ENCODE measurements at places on chromosomes 5 and 9.

DNA sequence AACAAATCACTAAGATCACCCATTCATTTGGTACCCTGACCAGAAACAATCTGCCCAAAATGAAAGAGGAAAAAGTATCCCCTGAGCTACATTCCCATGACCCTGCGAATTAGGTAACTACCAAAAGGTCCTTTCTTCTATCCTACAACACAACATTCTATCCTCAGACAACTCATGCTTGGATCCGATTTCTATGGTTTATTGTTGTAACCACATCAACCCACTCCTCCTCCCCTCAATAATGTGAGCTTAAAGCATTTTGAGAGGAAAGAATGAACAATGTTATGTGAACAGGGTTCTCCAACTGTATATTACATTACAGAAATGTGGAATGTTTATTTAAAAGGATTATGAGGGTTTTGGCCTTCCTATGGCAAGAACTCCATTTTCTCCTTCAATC is 4.0 kb downstream of the SLC35D2 start:
- no peak for DNase-seq

- DNase-seq, result peak; percentile 74
These were observed 133.9 kb downstream of the ESM1 start for GRCh38 chr5:54851449-54851848.

- no peak for DNase-seq
These were observed 1198.6 kb upstream of the ACO1 start for GRCh38 chr9:31185831-31186230.

GRCh38 chr9:136570916-136571315 is 25.1 kb upstream of the NOTCH1 start:
- no peak for DNase-seq

GRCh38 chr9:136014147-136014923 is 53.2 kb upstream of the UBAC1 start:
- DNase-seq, result no peak

DNA sequence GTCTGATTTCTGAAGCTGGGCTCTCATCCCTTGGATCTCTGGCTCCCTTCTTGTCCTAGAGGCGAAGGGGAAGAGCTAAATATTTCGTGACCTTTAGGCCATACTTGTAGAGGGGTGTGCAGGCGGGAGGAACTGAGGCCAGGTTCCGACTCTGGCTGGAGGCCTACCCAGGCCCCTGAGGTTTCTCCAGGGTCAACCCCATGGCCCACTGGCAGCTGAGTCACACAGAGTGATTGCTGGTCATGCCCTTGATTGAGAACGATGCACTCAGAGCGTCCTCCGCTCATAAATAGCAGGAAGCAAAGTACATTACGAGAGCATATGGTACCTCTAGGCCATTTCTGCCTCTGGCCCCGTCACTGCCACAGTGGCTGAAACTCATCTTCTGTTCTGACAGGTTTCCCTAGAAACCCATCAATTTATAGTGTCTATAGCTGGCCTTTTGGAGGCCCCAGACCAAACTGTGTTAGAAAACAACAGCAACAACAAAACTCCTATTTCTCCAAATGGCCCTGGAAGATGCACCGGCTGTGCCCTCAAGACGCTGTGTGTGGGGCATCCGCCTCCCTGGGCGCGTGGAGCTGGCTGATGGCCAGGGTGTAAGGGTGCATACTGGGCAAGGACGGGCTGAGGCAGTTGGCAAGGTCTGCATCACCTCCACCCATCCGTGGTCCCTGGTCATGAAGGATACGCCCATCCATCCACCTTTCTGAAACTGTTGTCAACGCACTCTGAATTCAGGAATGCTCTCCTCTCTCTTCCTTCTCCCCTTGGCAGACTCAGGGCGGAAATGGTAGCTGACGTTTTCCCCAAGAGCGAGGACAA is 32.9 kb upstream of the FCN1 start:
- DNase-seq, result no peak

- no peak for DNase-seq
These were observed 88.5 kb downstream of the NDFIP1 start for GRCh38 chr5:142197098-142197497.

GRCh38 chr5:150544611-150545219 is 36.8 kb downstream of the NDST1 start:
- peak; percentile 65 for DNase-seq

DNA sequence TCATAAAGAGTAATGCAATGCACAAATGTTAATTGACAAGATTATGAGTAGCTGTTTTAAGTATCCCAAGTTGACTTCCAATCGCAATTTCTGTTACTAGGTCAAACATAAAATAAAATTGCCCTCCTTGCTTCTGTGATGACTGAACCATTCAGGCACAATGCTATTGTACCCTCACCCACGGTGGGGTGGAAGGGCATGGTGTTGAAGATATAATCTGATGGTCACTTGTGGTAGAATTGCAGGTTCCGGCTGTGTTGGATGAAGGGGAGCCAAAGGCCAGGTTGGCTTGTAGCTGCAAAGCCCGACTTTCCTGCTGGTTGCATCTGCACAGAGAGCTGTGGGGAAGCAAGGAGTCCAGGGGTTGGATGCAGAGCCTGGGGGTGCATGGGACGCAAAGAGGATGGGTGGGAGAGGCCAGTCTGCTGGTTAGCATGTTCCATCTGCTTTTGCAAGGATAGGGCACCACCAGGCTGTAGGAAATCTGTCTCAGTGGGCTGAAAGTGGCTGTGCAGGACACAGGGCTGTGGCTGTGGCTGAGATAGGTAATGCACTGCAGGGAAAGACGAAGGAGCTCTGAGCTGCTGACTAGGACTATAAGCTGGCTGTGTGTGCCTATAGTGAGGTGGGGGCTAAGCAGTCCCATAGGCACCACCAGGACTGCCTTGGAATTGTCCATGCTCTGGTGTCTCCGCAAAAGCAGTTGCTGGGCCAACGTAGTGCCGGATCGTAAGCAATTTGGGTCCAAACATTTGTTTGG is 31.5 kb upstream of the PUM3 start:
- DNase-seq, result no peak

- no peak for DNase-seq
These were observed 56.5 kb downstream of the ADAMTS2 start for GRCh38 chr5:179288809-179289185.

DNA sequence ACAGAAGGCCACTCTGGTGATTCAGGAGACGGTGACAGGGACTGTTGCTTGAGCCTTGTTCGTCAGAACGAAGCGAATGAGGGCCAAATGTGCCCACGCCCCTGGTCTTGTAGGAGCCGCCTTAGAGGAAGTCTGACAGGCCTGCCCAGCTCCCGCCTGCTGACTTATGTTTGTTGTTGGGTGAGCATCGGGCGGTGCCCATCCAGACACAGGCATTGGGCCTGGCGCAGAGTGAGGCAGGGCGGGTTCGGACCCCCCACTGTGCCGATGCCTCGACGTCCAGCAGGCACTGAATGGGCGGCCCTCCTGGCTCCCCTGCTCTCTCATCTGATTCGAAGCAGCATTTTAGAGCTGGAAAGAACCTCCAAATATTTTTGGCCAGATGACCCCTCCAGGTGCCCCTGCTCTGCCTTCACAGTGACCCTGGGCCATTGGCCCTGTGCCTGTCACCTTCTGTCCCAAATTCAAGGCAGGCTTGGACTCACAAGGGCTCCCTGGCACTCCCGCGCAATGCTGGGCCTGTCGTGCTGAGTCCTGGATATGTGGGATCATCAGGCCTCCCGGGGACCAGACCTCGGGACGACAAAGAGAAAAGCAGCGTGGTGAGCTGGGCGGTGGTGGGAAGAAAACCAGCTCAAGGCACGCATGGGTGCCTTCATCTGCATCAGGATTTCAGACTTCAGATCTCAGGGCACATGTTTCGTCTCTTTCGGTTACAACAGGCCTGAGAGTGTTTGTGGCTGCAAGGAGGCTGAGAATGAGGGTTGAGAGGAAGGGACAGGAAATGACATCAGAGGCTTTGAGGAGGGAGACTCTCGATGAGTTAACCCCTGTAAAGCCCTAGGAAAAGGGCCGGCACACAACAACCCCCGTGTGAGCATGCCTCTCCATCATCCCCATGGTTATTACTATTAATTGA is 37.1 kb upstream of the OLFM1 start:
- no peak for DNase-seq

GRCh38 chr9:129402371-129402739 is 218.5 kb downstream of the C9orf50 start:
- DNase-seq, result peak; percentile 27

- no peak for DNase-seq
These were observed 36.0 kb downstream of the ADAM19 start for GRCh38 chr5:157539503-157540022.

- no peak for DNase-seq
These were observed 90.7 kb upstream of the MOCS2 start for GRCh38 chr5:53200306-53200705.

GRCh38 chr5:64789457-64789856 is 20.7 kb downstream of the CWC27 start:
- DNase-seq, result no peak

DNA sequence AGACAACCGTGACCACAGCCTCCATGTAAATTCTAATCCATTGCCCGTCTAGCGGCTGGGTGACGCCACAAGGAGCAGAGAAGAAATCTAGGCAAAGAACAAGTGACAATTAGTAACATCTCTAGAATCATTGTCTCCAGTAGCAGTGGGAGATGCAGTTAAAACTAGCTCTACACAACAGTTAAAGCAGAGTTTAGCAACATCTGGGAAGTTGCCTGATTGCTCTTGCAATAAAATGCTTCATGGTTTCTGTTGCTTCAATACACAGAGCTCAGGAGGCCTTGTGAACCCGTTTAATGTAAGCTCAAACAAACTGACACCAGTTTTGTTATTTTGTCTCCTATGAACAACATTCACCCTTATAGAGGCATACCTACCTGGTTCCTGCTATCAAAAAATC is 369.8 kb upstream of the PDE4D start:
- no peak for DNase-seq

DNA sequence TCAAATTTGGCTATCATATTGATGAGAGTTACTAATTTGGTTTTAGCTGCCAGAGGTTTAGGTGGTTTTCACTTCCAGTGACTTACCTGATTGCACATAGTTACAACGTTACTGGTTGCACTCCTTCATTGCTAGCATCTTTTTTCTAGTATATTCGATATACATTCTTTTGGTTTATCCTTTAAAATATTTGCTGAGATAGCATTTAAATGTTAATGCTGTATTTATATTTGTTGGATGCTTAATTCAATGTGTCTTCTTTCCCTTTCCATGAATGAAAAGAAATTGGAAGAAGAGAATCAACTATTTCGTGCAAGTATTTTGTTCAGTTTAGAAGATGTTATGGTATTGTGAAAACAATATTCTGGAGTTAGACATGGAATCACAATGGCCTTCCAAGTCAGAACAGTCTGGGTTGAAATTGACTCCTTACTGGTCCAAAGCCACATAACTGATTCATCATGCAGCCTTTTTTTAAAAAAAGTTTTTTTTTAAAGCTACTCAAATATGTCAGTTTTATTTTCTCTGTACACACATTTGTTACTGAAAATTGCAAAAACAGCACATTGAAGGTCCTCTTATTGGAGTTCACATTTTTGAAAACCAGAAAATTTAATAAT is 2.2 kb downstream of the SPIN1 start:
- DNase-seq, result no peak

- peak; percentile 100 for DNase-seq
These were observed at the start of gene TLE4 for GRCh38 chr9:79571309-79572031. Gene TLE4, plus strand, starts transcription at chr9:79571965. Its CDS starts 826 bp downstream, at chr9:79572791.

DNA sequence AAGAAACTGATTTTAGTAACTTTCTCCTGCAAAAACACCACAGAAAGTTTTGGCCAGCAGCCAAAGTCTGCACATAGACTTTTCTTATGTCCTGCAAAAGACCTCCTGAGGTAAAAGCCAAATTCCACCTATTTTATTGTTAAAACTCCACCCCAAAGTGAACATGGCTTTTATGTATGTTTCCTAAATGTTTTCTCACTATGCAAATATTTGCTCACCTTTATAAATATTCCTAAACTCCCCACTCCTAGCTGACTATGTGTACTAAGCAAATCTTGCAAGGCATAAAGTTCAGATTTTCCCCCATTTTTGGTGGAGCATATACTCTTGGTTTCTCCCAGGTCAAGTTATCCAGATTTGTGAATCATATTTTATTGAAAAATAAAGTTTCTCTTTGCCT is 446.2 kb downstream of the DNAH5 start:
- no peak for DNase-seq

DNA sequence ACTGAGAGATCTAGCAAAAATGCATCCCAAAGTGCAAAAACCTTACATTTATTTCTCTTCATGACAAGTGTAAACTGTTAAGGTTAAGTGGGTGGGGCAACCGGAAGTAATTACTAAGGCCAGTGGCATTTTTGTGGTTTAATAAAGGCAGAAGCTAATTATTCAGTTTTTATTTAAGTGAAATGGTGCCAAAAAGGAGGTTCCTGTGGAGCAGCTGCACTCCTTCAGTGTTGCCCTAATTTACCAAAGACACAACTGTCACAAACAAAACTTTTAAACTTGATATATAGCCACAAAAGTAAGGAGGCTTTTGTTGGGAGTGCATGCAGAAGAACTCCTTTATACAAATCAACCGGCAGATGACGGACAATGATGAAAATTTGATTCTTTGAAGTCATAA is 81.6 kb downstream of the NDUFS4 start:
- DNase-seq, result no peak

GRCh38 chr9:97866300-97866699 is 13.3 kb downstream of the FOXE1 start:
- DNase-seq, result no peak

DNA sequence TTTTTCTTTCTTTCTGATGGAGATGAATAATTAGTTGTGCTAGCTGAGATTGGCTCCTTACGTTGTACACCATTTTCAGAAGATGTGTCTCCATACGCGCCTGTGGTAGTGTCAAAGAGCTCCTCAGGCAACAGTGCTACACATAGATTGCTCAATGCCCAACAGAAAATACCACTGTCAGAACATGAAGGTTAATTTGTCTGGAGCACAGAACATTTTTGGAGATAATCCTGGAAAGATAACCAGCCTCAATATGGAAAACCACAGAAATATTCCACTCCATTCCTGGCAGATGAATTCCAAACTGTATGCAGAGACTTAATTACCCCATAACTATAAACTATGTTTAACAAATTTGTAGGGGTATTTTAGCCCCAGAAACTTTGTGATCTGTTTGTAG is 233.6 kb downstream of the MARCHF11 start:
- no peak for DNase-seq

DNA sequence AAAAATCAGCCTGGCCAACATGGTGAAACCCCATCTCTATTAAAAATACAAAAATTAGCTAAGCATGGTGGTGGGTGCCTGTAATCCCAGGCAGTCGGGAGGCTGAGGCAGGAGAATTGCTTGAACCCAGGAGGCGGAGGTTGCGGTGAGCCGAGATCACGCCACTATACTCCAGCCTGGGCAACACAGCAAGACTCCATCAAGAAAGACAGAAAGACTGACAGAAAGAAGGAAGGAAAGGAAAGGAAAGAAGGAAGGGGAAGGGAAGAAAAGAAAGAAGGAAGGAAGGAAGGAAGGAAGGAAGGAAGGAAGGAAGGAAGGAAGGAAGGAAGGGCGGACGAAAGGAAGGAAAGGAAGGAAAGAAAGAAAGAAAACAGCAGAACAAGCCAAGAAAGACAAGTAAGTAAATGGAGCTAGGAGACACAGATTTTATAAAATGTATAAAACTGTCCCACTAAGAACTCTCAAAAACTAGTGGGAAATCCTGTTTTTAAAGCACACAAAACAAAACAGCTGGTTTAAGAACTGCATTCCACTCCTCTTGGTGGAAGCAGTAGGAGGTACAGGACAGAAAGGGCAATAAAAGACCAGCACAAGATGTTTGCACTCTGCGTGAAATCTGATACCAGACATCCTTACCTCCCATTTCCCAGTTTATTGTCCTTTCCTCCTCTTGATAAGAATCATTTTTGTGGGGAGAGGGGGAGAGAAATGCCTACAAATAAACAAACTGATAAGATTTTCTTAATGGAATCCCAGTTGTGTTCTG is 46.7 kb downstream of the MYO10 start:
- DNase-seq, result no peak

Data from putamen (tissue), 1 donor.